ENCODE measurements at places on chromosomes 13 and 19.

- no peaks in the 10 kb centered on the region for H3K27me3 ChIP-seq
- no peak overlapping the region for H3K27ac ChIP-seq
- no peak overlapping the region for H3K4me3 ChIP-seq
- DNase-seq: no peak
These were observed 11.8 kb upstream of the PRR20A start for GRCh38 chr13:57128909-57129308.

GRCh38 chr19:54481326-54481930, 8.3 kb upstream of the CDC42EP5 start:
- no peaks in the 10 kb centered on the region for H3K27me3 ChIP-seq
- no peaks in the 10 kb centered on the region for H3K4me1 ChIP-seq
- H3K4me3 ChIP-seq: no peak overlapping the region
- DNase-seq: no peak
- no peaks in the 10 kb centered on the region for H3K36me3 ChIP-seq

- DNase-seq: no peak
- no peak overlapping the region for H3K27ac ChIP-seq
- no peaks in the 10 kb centered on the region for H3K4me1 ChIP-seq
- peaks cover 57% of the 10 kb centered on the region for H3K36me3 ChIP-seq
These were observed 50.4 kb downstream of the NAA16 start for GRCh38 chr13:41361491-41361890.

- H3K27ac ChIP-seq: no peak overlapping the region
- DNase-seq: no peak
- H3K4me1 ChIP-seq: no peaks in the 10 kb centered on the region
- H3K36me3 ChIP-seq: no peaks in the 10 kb centered on the region
- no peak overlapping the region for H3K4me3 ChIP-seq
- H3K27me3 ChIP-seq: no peaks in the 10 kb centered on the region
These were observed 1.6 kb downstream of the CYSLTR2 start for GRCh38 chr13:48655291-48655690.

GRCh38 chr13:100625447-100625846, 36.9 kb upstream of the GGACT start:
- H3K27ac ChIP-seq: no peak overlapping the region
- H3K4me1 ChIP-seq: no peaks in the 10 kb centered on the region
- DNase-seq: no peak
- H3K36me3 ChIP-seq: peaks cover 70% of the 10 kb centered on the region
- H3K4me3 ChIP-seq: no peak overlapping the region

DNA sequence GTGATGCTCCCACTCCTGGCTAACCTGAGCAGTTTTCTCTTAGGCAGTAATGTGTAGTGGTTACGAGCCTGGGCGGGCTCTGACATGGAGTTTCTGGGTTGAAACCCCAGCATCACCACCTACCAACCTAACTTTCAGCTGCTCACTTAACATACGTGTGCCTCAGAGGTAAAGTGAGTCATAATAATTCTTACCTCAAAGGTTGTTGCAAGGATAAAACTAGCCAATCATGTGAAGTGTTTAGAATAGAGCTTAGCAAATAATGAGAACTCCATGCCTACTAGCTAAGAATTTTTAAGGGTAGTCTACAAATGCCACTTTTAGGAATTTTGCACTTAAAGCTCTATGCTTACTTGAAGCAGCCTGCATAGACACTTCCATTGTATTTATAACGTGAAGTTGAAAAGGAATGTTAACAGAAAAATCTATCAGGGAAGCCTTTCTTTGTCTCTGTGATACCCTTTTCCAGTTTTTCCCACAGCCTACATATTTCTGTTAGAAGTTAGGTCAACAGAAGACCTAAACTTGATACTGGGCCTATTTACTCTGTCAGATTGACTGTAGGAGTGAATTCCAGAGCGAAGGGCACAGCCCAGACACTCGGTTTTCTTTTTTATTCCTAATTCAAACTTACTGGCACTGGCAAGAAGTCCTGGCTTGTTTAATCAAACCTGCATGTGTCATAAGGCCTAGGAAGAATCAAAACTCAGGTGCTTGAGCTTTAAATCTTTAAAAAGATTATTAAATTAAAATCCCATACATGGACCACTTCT, 90.7 kb downstream of the FREM2 start:
- H3K36me3 ChIP-seq: no peaks in the 10 kb centered on the region
- no peaks in the 10 kb centered on the region for H3K27me3 ChIP-seq
- H3K4me1 ChIP-seq: no peaks in the 10 kb centered on the region
- H3K27ac ChIP-seq: no peak overlapping the region
- DNase-seq: no peak
- H3K4me3 ChIP-seq: no peak overlapping the region

DNA sequence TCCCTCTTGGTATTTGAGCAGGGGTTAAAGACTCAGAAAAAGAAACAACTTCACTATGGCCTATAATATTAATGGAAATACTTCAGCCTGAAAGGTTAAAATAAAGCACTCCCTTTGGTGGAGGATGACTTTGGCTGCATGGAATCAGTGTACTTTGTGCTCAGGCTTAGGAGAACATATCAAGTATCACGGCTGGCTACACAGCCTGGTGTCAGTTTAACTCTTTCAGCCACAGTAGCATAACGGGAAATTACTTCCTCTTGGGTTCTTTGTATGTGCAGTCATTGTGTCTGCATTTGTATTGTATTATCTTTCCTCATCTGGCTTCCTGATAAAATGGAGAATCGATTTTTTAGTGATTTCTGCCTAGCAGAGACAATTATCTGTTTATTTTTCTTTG, 239.0 kb downstream of the GGACT start:
- H3K36me3 ChIP-seq: peaks cover 15% of the 10 kb centered on the region
- H3K27ac ChIP-seq: no peak overlapping the region
- no peak overlapping the region for H3K4me3 ChIP-seq
- H3K4me1 ChIP-seq: no peaks in the 10 kb centered on the region

- H3K36me3 ChIP-seq: peaks cover 83% of the 10 kb centered on the region
- H3K4me1 ChIP-seq: peaks cover 39% of the 10 kb centered on the region
- H3K27me3 ChIP-seq: no peaks in the 10 kb centered on the region
- no peak overlapping the region for H3K4me3 ChIP-seq
These were observed 23.2 kb upstream of the EPHX3 start for GRCh38 chr19:15255359-15255990.

- no peaks in the 10 kb centered on the region for H3K27me3 ChIP-seq
- H3K4me3 ChIP-seq: no peak overlapping the region
- no peak for DNase-seq
- no peak overlapping the region for H3K27ac ChIP-seq
These were observed 83.8 kb upstream of the WASF3 start for GRCh38 chr13:26473571-26474230.

DNA sequence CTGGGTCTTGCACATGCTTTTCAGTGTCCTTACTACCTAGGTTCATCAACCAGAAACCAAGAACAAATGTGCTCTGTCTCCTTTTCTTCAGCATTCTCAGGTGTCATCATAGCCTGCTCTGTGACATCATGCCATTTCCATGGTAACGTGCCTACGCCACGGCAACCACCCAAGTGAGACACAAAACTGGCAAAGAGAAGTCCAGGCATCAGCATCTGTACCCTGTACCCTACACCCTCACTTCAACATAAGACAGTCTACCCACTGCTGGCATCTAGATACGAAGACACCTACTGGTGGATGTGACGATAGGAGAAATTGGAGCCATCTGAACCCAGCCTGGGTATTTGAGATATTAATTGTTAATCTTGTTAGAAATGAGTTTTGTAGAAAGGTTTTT, 13.3 kb downstream of the ZC3H4 start:
- no peak for DNase-seq
- no peaks in the 10 kb centered on the region for H3K4me1 ChIP-seq
- no peak overlapping the region for H3K27ac ChIP-seq
- no peak overlapping the region for H3K4me3 ChIP-seq
- no peaks in the 10 kb centered on the region for H3K36me3 ChIP-seq
- no peaks in the 10 kb centered on the region for H3K27me3 ChIP-seq

- no peak overlapping the region for H3K27ac ChIP-seq
- H3K4me1 ChIP-seq: no peaks in the 10 kb centered on the region
- DNase-seq: no peak
- no peaks in the 10 kb centered on the region for H3K36me3 ChIP-seq
- H3K4me3 ChIP-seq: no peak overlapping the region
These were observed 1544.6 kb downstream of the OLFM4 start for GRCh38 chr13:54573186-54573585.

DNA sequence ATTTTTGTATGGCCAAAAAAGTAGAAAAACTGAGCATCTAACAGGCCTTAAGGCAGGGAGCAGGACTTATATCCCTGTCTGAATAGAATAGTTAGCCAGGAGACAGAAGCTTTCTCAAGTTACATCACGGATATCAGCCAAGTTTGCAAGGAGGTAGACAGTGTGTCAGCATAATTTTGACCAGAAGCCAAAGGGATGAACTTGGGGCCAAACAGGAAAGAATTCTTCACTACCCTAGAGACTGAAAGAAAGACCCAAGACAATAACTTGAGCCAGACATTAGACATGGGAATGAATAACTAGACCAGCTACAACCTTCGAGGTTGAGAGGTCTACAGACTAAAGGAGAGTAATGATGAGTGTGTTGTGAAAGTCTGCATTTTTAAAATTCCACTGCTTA, 48.1 kb upstream of the PCDH9 start:
- no peak for DNase-seq
- H3K4me3 ChIP-seq: no peak overlapping the region
- H3K27me3 ChIP-seq: no peaks in the 10 kb centered on the region
- no peaks in the 10 kb centered on the region for H3K4me1 ChIP-seq

GRCh38 chr19:37012093-37012745, 66.0 kb upstream of the ZNF420 start:
- H3K36me3 ChIP-seq: peaks cover 18% of the 10 kb centered on the region
- H3K4me1 ChIP-seq: no peaks in the 10 kb centered on the region
- H3K27me3 ChIP-seq: no peaks in the 10 kb centered on the region
- no peak overlapping the region for H3K4me3 ChIP-seq
- DNase-seq: no peak
- H3K27ac ChIP-seq: no peak overlapping the region

- H3K4me1 ChIP-seq: no peaks in the 10 kb centered on the region
- no peak overlapping the region for H3K27ac ChIP-seq
- no peak overlapping the region for H3K4me3 ChIP-seq
- H3K36me3 ChIP-seq: no peaks in the 10 kb centered on the region
These were observed 348.3 kb downstream of the UQCRFS1 start for GRCh38 chr19:28864577-28865042.

- peak overlapping the region; percentile 32 for H3K4me3 ChIP-seq
- no peaks in the 10 kb centered on the region for H3K36me3 ChIP-seq
- DNase-seq: peak; percentile 96
- H3K4me1 ChIP-seq: peaks cover 66% of the 10 kb centered on the region
These were observed 2.7 kb upstream of the MIDN start for GRCh38 chr19:1245494-1246264.

- no peak for DNase-seq
- H3K4me1 ChIP-seq: no peaks in the 10 kb centered on the region
- no peak overlapping the region for H3K27ac ChIP-seq
- H3K27me3 ChIP-seq: no peaks in the 10 kb centered on the region
These were observed 5.0 kb upstream of the MTMR6 start for GRCh38 chr13:25292301-25292700.

DNA sequence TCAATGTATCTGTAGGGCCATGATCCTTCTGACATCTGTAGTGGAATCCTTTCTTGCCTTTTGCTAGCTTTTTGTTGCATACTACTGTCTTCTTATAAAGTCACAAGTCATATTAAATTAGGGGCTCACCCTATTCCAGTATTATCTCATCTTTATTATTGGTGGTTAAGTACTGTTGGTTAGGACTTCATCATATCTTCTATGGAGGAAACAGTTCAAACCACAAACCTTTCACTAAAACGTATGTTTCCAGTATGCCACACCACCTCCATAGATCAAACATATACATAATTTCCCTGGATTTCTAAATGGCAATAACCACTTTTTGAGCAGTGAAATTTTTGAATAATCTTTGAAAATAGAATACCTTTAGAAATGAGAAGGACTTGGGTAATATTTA, 62.8 kb upstream of the PCDH9 start:
- no peaks in the 10 kb centered on the region for H3K27me3 ChIP-seq
- no peak overlapping the region for H3K27ac ChIP-seq
- H3K36me3 ChIP-seq: no peaks in the 10 kb centered on the region
- H3K4me1 ChIP-seq: no peaks in the 10 kb centered on the region
- no peak overlapping the region for H3K4me3 ChIP-seq

GRCh38 chr19:38287604-38288003, 16.4 kb upstream of the C19orf33 start:
- H3K4me3 ChIP-seq: no peak overlapping the region
- peaks cover 47% of the 10 kb centered on the region for H3K36me3 ChIP-seq

- peaks cover 47% of the 10 kb centered on the region for H3K4me1 ChIP-seq
- peak; percentile 94 for DNase-seq
- no peaks in the 10 kb centered on the region for H3K27me3 ChIP-seq
- peak overlapping the region; percentile 91 for H3K4me3 ChIP-seq
- peak overlapping the region; percentile 90 for H3K27ac ChIP-seq
These were observed 14.1 kb upstream of the AKAP8L start for GRCh38 chr19:15432629-15433518.

DNA sequence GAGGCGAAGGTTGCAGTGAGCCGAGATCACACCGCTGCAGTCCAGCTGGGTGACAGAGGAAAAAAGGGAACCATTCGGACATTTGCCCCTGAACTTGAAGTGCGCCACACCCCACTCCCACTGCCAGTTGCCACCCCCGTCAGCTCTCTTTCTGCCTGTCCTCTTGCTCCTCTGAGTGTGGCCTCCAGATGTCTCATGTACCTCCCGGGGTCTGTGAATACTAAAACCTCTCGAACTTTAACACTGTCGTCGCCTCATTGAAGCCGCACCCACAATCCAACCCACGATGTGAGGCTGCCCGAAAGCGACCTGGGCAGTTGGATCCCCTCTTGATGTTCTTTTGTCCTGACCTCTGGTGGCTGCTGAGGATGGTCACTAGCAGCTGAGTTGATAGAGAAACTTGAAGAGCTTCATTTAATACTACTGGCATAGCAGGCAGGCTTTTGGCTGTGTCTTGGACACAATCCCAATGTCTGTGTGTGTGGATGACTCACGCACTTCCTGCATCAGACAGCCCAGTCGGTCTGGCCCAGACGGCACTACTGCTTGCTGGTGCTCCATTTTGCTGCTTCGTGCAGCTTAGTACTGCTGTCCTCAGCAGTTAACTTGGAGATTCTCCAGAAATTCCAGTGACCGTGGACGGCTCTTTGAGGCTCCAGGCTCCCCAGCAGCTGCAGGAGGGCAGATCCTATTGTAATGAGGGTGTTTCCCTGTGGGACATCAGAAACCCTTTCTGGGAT, 4.2 kb downstream of the FPR3 start:
- H3K36me3 ChIP-seq: no peaks in the 10 kb centered on the region
- H3K4me1 ChIP-seq: peaks cover 20% of the 10 kb centered on the region

DNA sequence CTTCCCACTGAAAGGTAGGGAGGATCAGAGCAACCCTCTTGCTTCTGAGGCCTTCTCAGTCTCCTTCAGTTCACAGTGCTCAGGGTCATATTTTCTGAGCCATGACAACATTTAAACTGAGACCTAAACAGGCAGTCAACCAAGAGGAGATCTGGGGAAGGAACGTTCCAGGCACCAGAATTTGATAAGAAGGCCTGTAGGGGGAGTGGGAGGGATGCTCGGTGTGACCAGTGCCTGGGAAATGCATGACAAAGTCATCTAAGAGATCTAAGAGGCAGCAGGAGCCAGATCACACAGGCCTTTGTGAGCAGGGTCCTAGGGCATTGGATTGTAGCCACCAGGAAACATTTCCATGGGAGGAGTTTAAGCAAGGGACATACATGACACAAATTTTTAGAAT, 71.6 kb downstream of the SHISA2 start:
- H3K27ac ChIP-seq: no peak overlapping the region
- H3K36me3 ChIP-seq: no peaks in the 10 kb centered on the region
- H3K27me3 ChIP-seq: no peaks in the 10 kb centered on the region

GRCh38 chr13:110578363-110578762, 16.8 kb upstream of the RAB20 start:
- no peaks in the 10 kb centered on the region for H3K4me1 ChIP-seq
- H3K36me3 ChIP-seq: no peaks in the 10 kb centered on the region
- no peak for DNase-seq
- H3K27me3 ChIP-seq: no peaks in the 10 kb centered on the region
- H3K27ac ChIP-seq: no peak overlapping the region

GRCh38 chr13:100131863-100132574, 43.1 kb downstream of the PCCA start:
- H3K27me3 ChIP-seq: no peaks in the 10 kb centered on the region
- DNase-seq: no peak
- peaks cover 12% of the 10 kb centered on the region for H3K4me1 ChIP-seq
- no peak overlapping the region for H3K27ac ChIP-seq
